ENCODE measurements at places on chromosomes 4 and X.

DNA sequence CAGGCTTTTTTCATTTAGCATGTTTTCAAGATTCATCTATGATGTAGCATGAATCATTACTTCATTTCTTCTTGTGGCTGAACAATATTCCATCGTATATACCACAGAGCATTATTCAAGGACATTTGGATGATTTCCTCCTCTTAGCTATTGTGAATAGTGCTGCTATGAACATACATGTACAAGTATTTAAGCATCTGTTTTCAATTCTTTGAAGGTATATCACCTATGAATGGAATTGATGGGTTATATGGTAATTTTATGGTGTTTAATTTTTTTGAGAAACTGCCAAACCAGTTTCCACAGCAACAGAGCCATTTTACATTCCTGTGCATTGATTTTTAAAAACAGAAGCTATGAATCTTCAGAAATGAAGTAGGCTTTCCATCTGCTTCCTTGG lies 36.1 kb upstream of the WDR19 start:
- DNase-seq = no peak

DNA sequence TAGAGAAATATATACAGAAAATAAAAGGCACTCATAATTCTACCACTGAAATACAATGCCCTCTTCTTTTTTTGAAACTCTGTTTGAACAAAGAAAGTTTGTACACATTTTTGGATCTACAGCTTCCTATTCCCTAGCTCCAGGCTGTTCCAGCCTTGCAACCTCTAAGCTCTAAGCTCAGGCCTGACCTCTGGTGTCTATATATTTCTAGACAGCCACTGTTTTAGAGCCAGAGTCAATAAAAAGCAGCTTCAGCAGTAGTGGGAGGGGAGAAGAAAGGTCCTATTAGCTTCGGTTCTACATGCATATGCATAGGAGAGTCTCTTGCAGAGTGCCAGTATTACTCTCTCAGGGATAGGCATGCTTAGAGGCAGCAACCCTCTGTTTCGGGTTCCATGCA lies 39.7 kb downstream of the CLDN2 start:
- no peak for DNase-seq

DNA sequence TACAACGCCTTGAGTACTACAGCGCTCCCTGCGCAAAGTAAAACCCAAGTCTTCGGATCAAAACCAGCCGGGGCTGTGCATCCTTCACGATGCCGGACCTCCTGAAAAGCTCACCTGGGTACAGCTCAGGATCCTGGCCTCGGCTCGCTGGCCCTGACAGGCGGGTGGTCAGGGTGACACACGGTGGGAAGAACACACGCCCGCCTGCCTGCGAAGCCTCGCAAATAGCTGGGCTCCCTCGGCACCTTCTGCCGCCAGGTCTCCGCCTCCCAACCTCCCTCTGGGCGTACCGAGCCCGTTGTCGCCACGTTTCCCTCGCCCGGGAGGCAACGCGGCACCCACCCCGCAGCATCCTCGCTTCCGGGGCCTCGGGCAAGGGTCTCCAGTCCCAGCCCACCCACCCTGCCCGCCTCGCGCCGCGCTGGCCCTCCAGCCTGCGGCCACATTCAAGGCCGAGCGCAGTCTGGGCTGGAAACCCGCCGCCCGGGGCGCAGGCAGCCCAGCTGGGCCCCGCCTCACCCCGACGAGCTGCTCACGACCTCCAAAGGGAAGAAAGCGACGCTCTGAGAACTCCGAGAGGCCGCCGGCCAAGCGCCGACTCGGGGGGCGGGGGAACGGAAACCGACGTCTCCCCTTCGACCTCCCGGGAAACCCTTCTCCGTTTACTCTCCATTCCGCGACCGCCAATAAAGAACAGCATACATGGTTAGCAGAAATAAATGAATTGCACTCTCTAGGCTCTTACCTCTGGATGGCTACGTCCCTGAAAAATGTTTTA lies 511 bp downstream of the PPM1K start:
- peak; percentile 7 for DNase-seq

DNA sequence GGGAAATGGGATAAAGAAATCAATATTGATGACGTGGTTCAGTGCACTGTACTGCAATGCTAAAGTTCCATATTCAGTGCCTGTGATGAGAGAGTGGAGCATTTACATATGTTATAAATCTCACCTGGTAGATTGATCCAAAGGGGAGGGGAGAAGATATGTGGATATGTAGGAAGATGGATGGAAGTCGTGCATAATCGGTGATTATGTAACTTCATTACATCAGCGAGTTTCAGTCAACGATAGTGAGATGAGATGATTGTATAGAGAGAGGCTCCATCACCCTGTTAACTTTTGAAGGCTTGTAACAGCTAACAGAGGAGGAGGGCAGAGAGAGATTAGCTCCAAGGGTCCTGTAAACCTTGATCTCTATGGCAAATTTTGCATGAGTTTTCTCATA lies 1.8 kb downstream of the IL1RAPL1 start:
- DNase-seq = no peak

DNA sequence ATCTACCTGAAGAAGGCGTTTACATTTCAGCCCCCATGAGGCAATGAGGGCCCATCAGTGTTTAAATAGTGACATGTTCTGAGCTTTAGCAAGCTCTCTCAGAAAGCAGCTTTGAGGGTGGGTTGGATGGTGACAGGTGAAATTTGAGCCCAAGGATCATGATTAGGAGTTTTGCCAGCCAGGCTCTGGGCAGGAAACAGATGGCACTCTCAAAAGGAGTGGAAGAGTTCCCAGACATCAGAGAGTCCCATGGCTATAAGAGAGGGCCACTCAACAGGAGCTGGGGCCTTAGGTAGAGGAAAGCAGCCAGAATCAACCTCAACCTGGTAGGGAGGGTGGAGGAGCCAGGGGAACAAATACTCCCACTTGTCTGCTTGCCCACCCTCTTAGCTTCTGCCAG lies 499.8 kb downstream of the MID1IP1 start:
- no peak for DNase-seq

DNA sequence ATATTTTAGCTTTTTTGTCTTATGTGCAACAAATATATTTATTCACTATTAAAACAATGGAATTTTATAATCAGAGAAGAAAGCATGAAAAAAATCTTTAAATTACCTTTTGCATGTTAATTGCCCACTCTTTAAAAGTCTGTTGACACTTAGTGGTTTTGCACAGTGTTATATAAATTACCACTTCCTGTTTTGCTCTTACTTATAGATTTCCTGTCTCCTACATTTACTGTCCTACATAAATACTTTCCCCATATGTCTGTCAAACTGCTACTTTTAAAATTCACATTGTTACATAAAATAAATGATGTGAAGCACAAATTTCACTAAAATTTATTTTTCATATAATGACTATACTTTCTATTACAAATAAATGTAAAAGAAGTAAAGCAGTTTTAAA lies 161.1 kb upstream of the NDST4 start:
- DNase-seq = no peak

- DNase-seq = no peak
These were observed 53.0 kb downstream of the ARSF start for GRCh38 chrX:3094261-3094660.

GRCh38 chr4:10075158-10075863 lies 41.3 kb downstream of the WDR1 start:
- no peak for DNase-seq

GRCh38 chr4:74168841-74169240 lies 10.9 kb downstream of the MTHFD2L start:
- DNase-seq = no peak

- no peak for DNase-seq
These were observed 142.3 kb downstream of the PCDH18 start for GRCh38 chr4:137389911-137390520.

GRCh38 chr4:4271912-4272311 lies 18.0 kb downstream of the LYAR start:
- DNase-seq = no peak

DNA sequence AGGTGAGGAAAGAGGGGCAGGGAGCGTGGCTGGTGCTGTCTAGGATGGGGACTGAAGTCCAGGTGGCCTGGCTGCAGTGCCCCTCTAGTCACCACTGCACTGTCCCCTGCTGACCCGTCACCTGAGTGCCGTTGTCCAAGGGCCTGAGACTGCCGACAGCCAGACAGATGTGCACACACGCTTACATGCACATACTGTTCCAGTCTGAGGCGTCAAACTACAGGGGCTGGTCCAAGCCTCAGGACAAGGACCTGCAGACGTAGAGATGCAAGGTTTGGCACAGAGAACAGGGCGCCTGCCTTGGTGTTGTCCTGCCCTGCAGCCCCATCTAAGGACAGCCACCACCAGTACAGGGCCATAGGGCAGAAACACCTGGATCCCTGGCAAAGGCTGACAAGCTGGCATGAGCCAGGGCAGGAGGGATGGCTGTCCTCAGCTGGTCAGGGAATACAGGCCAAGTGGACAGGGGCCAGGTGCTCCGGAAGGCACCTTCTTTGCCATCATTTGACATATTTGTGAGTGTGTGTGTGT lies 1.7 kb downstream of the SLC2A9 start:
- DNase-seq = no peak

DNA sequence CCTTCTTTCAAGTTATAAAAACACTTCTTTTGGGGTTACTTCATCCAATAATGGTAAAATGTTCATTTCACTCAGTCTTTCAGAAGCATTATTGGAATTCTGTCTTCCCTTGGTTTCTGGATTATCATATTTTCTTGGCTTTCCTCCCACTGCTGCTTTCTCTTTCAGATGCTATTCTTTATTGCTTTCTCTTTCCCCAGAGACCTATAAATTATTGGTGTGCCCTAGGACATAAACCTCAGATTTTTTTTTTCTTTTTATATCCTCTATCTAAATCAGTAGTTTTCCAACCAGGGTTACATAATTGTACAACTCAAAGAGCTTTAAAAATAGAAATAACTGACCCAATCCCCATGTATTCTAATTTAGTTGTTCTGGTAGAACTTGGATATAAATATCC lies 1005.5 kb downstream of the ARAP2 start:
- no peak for DNase-seq

Data from NK-92 treated with Interleukin-12 subunit alpha and Interleukin-12 subunit beta, amount 100 ng/mL, for 24 hours (cell line).